Stimulated activated CD8-positive, alpha-beta memory T cell treated with anti-CD3 and anti-CD28 coated beads, Interleukin-15, amount 100 ng/mL, for 4 hours (primary cell): ENCODE measurements at places on chromosomes 2 and 18.

DNA sequence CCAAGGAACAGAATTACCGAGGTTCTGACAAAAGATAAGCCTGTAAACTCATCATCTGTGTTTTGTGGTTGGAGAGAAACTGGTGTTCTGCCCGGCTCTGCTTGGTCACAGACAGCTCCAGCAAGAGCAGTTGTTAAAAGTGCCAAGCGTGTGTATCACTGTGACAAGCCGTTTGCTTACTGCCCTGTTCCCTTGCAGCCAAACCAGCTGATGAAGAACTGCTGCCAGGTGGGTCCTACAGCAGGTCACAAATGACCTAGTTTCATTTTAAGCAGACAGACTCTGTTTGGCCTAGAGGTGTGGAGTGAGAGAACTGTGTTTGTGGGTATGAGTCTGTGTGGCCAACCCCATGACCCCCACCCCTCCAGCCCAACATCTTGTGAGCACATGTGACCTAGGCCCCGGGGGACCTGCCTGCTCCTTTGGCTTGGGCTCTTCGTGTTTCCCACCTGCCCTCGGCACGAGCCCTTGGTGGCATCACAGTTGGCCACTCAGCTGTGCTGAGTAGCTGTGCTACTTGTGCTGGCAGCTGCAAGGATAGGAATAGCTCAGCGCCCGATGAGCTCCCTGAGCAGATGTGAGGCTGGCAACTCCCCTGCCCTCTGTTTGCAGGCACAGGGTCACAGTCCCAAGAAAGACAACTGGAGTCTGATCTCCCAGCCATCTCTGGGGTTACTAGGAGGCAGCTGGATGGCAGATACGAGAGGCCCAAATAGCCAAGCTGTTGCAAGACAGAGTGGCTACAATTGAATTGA is 9.7 kb downstream of the OXER1 start:
- DNase-seq = no peak

DNA sequence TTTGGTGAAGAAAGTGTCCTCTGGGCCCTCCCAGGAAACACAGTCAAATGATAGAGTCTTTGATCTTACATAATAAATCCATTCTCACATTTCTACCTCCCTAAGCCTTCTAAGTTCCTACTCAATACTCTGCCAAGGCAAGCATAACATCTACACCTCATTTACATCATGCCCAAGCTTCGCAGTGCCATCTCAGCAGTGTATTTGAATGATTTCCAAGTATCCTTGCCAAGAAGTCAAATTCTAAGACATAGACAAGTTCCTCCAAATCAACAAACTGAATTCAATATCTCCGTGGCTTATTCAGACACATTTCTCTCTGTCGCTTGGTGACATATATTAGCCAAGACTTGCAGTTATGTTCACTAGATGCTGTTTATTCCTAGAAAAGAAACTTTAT is 8.1 kb upstream of the MLPH start:
- DNase-seq = no peak

GRCh38 chr18:50819027-50819727 is 639 bp downstream of the MRO start:
- no peak for DNase-seq

DNA sequence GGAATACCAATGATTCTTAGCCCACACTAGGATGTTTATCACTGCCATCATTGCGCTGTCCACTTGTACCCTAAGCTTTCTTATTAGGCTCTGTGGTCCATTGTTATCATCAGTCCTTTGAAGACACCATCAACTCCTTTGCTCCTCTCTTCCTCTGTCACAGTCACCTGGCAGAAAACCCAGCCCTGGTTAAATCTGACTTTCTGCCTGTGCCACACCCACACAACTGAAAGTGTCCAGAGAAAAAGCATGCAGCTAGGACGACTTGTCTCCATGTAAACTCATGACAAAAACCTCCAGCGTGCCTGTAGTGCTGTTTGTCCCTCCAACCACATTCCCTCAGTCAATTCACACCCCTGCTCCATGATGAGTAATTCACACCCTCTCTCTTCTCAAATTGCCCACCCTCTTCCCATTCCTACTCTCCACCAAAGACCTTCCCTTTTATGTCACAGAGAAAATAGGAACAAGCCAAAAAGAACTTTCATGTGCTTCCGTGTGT is 297.4 kb upstream of the MGAT5 start:
- DNase-seq = no peak

- no peak for DNase-seq
Measured at GRCh38 chr2:84495539-84496146, 20.7 kb upstream of the DNAH6 start.

- DNase-seq = no peak
Measured at GRCh38 chr2:36655453-36655852, 41.1 kb upstream of the VIT start.

DNA sequence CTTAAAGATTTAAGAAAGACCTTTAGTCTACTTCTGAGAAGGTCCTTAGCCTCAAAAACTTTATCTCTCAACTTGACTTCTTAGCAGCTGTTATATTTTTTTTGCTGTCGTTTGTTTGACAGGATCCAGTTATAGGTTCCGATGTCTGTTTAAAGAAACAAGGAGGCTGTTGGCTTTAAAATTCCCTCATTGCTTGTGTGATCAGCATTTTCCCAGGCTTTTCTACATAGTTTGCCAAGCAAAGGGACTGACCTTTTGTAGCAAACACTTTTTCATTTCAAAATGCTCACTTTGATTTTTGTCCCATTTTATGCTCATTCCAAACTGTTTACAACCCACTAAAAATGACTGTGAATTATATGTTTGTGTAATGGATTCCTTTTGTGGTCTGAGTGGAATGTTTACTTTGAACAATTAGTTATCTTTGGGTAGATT is 394.9 kb downstream of the ARHGAP15 start:
- no peak for DNase-seq

- no peak for DNase-seq
Measured at GRCh38 chr2:102522890-102523289, 49.9 kb downstream of the SLC9A4 start.

GRCh38 chr2:3830796-3831195 is 127.4 kb downstream of the DCDC2C start:
- DNase-seq = no peak

DNA sequence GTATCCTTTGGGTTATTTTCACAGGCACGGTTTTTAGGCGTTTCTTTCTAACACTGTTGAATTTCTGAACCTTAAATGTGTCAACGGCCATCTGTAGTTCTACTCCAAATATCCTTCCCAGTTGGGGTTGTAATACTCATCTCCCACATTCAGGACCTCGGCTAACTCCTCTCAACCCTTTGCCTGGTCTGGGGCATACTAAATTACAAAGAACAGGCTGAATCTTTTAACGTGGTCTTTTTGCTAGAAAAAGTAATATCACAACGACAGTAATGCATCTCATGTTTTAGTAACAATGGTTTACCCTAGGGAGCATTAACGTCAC is 2.1 kb downstream of the RPRM start:
- no peak for DNase-seq

- no peak for DNase-seq
Measured at GRCh38 chr2:38591152-38591551, 11.6 kb downstream of the HNRNPLL start.
